ENCODE measurements at places on chromosomes 12 and 14.

DNA sequence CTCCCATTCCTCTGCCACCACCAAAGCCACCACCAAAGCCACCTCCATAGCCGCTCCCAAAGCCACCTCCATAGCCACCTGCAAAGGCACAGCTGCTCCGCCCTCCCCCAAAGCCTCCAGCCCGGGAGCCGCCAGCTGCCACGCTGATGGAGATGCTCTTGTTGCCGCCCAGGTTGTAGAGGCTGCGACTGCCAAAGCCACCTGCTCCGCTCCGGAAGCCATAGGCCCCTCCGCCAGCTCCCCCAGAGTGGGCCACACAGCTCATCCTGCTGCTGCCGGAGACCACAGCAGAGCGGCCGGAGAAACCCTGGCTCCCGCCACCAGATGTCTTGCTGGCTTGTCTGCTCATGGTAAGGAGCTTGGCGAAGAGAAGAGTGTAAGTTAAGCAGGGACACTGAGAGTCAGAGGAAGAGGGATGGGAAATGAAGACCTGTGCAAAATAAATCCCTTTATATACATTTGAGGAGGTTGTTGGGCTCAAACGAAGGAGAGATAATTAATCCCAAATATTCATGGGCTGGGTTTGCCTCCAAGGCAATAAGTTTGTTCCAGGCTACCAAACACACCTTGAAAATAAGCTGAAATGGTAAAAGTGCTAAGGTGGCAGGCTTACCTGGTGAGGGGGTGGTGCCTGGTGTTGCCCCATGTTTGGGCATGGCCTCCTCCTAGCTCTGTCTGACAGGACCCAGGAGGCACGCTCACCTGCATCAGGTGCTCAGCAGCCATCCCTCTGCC is at the start of gene KRT3:
KRT3 (minus strand) TSS at position 424 of the 735 bp plus-strand sequence; CDS start at position 349, 75 bp downstream.
- DNase-seq = no peak

DNA sequence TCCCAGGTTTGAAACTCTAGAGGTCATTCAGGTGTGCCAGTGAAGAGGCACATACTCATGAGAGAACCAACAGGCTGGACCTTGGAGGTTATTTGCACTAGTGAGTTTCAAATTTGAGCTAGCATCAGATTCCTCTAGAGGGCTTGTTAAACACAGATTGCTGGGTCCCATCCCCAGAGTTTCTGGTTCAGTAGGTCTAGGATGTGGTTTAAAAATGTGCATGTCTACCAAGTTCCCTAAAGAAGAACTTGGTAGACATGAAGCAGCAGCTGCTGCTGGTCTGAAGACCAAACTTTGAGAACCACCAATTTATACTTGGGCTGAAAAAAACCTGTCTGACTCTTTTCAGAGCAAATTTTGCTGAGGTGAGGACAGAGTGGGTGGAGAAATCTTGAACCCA is 61.7 kb downstream of the SUSD6 start:
- no peak for DNase-seq

DNA sequence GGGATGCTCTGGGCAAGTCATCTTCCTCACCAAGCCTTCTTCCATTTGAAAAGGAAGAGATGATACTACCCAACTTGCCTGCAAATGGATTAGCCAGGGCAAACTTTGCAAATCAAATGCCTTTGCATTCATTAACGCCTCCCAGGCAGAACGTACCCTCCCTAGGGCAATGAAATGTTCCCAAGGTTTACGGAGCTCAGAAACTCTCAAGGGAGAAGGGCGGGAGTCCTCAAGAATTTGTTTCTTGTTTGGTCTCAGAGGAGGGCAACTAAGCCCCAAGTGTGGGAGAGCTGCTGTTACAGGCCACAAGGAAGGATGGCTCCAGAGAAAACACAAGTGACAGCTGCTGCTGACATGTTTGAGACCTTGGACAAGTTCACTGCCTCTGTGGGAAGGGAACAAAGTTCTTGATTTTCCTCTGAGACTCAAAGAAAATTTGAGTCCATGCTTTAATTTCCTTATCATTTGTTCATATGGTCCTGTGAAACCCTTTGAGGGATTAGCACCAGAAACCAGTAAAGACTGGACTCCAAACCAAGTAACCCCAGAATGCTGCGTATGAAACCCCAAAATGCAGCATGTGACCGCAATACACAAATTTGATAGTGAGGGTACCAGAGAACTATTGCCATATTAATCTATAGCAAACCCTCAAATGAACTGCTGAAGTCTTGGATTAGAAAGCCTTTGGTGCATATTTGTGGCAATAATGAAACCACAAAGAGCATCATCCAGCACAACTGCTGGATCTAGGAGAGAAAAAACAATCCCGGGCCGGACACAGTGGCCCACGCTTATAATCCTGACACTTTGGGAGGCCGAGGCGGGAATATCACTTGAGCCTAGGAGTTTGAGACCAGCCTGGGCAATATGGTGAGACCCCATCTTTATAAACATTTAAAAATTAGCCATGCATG is 22.9 kb downstream of the SPTB start:
- DNase-seq = no peak

GRCh38 chr14:89958966-89959365 is 3.2 kb downstream of the TDP1 start:
- no peak for DNase-seq
